ENCODE measurements at places on chromosomes 6 and 20. TPM values are rescaled to one million over a fixed set of nuclear protein-coding genes. Genes with fewer than 3 reads are reported as not detected.

DNA sequence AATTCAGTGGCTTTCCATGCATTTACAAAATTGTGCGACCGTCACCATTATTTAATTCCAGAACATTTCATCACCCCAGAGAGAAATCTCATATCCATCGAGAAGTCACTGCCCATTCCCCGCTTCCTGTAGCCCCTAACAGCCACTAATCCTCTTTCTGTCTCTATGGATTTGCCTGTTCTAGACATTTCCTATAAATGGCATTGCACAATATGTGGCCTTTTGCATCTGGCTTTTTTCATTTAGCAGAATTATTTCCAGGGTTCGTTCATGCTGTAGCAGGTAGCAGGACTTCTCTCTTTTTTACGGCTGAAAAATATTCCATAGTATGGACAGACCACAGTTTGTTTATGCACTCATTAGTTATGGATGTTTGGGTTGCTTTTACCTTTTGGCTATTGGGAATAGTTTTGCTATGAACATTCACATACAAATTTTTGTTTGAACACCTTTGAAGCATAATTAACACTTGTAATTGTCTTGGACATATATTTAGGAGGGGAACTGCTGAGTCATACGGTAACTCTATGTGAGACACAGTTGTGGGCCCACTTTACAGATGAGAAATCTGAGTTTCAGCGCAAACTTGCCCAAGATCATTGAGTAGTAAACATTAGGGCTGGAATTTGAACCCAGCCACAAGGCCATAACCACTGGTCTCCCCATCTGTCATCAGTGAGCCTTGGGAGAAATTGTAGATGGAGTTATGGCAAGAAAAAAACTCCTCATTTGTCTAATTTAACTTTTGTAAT, 126.9 kb downstream of the BMP7 start:
- H3K4me3 ChIP-seq = no peak overlapping the region
- H3K4me1 ChIP-seq = no peaks in the 10 kb centered on the region
- DNase-seq = no peak
- H3K36me3 ChIP-seq = no peaks in the 10 kb centered on the region

- peak overlapping the region; percentile 87 for H3K27ac ChIP-seq
- peak; percentile 19 for DNase-seq
- peak overlapping the region; percentile 90 for H3K4me3 ChIP-seq
- H3K4me1 ChIP-seq = peaks cover 19% of the 10 kb centered on the region
Observed at GRCh38 chr20:542777-543368, 717 bp downstream of the CSNK2A1 start.

The CPXM1 gene
- total RNA-seq = 2.3 TPM

The PGC gene
- not detected for total RNA-seq

DNA sequence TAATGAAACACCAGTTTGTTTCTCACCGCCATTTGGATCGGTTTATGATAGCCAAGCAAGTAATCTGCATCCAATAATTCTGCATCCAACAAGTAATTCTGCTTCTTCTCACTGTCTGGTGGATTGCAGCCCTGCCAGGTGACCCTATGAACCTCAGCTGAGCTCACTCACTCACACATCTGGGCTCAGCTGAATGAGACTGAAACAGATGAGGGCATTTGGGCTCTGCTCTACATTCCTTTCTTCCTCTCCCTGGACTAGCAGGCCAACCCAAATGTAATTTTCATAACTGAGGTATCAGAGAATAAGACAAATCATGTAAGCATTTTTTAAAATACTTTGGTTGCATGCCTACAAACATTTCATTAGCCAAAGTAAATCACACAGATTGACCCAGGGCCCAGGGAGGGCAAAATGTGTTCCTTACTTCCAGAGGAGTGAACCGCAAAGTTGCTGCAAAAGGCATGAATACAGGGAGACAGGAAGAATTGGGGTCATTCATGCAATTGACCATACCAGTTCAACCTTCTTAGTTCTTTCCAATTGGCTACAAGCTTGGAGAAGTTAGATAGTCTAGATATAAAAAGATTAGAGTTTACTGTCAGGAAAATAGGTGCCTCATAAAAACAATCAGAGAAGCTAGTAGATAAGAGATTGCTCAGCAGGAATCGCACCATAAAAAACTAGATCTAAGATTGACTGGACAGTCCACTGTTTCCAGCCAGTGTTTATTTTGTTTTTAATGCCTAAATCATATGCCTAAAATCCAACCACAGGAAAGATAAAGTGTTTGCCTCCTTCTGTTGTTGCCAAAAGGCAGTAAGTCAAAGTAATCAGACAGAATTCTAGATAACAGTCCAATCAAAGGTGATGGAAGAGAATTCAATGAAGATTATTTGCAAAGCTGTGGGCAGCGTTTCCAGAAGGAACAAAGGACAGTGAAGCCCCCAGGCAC, 43.7 kb downstream of the CBLN4 start:
- H3K36me3 ChIP-seq = no peaks in the 10 kb centered on the region
- H3K27ac ChIP-seq = no peak overlapping the region
- no peak for DNase-seq
- H3K27me3 ChIP-seq = no peaks in the 10 kb centered on the region

The RSPH4A gene
- 0.64 TPM for total RNA-seq

The HSPA12B gene
- not detected for total RNA-seq

- no peak overlapping the region for H3K4me3 ChIP-seq
- no peaks in the 10 kb centered on the region for H3K36me3 ChIP-seq
- H3K27ac ChIP-seq = no peak overlapping the region
- DNase-seq = no peak
- H3K27me3 ChIP-seq = no peaks in the 10 kb centered on the region
Observed at GRCh38 chr6:37406726-37407341, 26.2 kb upstream of the CMTR1 start.

- H3K27ac ChIP-seq = no peak overlapping the region
- H3K27me3 ChIP-seq = no peaks in the 10 kb centered on the region
- DNase-seq = no peak
- no peaks in the 10 kb centered on the region for H3K36me3 ChIP-seq
Observed at GRCh38 chr6:11428371-11428770, 109.2 kb upstream of the TMEM170B start.

GRCh38 chr6:48377115-48377514, 266.1 kb upstream of the PTCHD4 start:
- no peak overlapping the region for H3K4me3 ChIP-seq
- H3K4me1 ChIP-seq = no peaks in the 10 kb centered on the region
- H3K36me3 ChIP-seq = no peaks in the 10 kb centered on the region
- H3K27ac ChIP-seq = no peak overlapping the region

DNA sequence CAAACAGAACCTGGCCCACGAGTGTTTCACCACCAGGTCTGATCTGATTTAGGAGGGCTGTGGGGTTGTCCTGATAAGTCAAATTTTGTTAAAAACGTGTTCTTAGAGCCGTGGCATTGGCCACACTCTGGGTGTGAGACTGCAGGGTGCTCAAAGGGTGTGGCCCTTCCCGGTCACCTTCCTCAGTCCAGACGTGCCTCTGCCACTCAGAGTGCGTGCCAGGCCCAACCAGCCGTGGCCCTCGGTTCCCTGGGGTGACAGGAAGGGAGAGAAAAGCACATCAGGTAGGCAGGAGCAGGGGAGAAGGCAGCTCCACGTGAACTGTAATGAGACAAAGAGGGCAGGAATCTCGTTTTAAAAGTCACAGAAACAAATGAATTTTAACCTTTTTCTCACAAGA, 115.4 kb downstream of the FAM120B start:
- no peaks in the 10 kb centered on the region for H3K36me3 ChIP-seq
- H3K27ac ChIP-seq = no peak overlapping the region
- H3K27me3 ChIP-seq = no peaks in the 10 kb centered on the region
- peaks cover 12% of the 10 kb centered on the region for H3K4me1 ChIP-seq

The CGA gene
- not detected for total RNA-seq

- no peaks in the 10 kb centered on the region for H3K36me3 ChIP-seq
- no peaks in the 10 kb centered on the region for H3K4me1 ChIP-seq
- no peak overlapping the region for H3K27ac ChIP-seq
- no peak overlapping the region for H3K4me3 ChIP-seq
- no peak for DNase-seq
Observed at GRCh38 chr6:82045965-82046756, 201.4 kb downstream of the IBTK start.

- H3K36me3 ChIP-seq = peaks cover 3% of the 10 kb centered on the region
- peak overlapping the region; percentile 100 for H3K4me3 ChIP-seq
- peaks cover 4% of the 10 kb centered on the region for H3K27me3 ChIP-seq
- H3K4me1 ChIP-seq = peaks cover 15% of the 10 kb centered on the region
Observed at GRCh38 chr20:18288749-18289267, 481 bp downstream of the ZNF133 start.

- H3K4me3 ChIP-seq = no peak overlapping the region
- peaks cover 14% of the 10 kb centered on the region for H3K4me1 ChIP-seq
- DNase-seq = no peak
Observed at GRCh38 chr20:10504994-10505730, 70.1 kb downstream of the SLX4IP start.

- H3K4me1 ChIP-seq = no peaks in the 10 kb centered on the region
- H3K27me3 ChIP-seq = no peaks in the 10 kb centered on the region
- no peak overlapping the region for H3K27ac ChIP-seq
- H3K36me3 ChIP-seq = no peaks in the 10 kb centered on the region
- DNase-seq = no peak
- no peak overlapping the region for H3K4me3 ChIP-seq
Observed at GRCh38 chr6:3509336-3509735, 52.5 kb upstream of the SLC22A23 start.

DNA sequence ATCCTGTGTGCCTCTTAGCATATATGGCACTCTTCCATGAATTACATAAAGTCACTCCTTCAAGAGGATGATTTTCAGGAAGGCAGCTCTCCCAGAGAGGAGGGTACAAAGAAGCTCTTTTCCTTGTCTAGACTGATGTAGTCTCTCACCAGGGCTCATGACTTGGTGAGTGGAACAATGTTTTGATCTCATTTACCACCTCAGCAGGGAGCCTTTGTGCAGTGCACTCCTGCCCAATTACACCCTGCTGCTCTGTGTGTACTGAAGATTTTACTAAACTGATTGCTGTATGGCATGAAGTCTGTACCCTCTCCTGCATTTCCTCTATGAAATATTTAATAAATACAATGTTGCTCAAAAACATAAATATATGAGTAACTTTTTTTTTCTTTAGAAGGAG, 598.3 kb upstream of the HS3ST5 start:
- no peaks in the 10 kb centered on the region for H3K36me3 ChIP-seq
- DNase-seq = no peak
- H3K4me1 ChIP-seq = no peaks in the 10 kb centered on the region
- no peaks in the 10 kb centered on the region for H3K27me3 ChIP-seq
- no peak overlapping the region for H3K4me3 ChIP-seq

The MOG gene
- total RNA-seq = not detected

- peak; percentile 83 for DNase-seq
- H3K27ac ChIP-seq = peak overlapping the region; percentile 67
Observed at GRCh38 chr6:105992315-105992961, 93.7 kb upstream of the PRDM1 start.

DNA sequence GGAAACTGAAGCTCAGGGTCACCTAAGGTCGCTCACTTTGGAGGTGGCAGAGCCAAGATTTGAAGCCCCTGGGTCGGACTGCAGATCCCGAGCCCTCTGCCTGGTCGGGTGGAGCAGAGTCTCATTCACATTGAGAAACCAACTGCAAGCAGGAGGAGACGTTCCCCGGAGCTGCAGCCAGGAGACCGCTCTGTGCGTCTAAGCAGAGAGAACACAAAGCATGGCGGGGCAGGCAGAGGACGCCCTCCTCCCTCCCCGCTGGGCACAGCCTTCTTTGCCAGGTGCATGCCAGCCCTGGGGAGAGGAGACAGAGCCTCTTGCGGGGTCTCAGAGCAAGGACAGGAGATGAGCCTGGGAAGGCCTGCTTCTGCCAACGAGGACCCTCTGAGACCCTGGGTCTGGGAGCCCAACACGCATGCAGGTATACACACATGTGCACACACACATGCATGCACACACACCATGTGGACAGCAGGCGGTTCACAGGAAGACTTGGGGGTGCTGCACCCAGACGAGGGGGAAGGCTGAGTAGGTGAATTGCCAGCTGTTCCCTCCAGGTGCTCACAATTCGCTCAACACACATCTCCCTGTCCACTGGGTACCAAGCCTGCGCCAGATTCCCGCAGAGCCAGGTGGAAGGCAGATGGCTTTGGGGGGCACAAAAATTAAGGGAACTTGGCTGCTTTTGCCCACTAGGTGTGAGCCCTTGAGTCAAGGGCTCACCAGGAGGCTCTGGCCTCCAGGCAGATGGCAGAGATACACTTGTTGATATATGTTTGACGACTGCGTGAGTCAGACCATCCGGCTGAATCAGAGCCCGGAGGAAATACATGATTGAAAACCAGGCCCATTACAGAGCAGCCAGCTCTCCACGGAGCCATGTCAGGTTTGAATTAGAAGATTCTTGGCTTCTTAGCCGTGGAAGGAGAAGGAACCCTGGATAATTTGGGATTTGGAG, 5.5 kb upstream of the NTSR1 start:
- no peak overlapping the region for H3K4me3 ChIP-seq
- no peak overlapping the region for H3K27ac ChIP-seq
- DNase-seq = peak; percentile 34
- H3K4me1 ChIP-seq = peaks cover 15% of the 10 kb centered on the region

- H3K4me3 ChIP-seq = no peak overlapping the region
- peaks cover 16% of the 10 kb centered on the region for H3K4me1 ChIP-seq
- no peaks in the 10 kb centered on the region for H3K27me3 ChIP-seq
- DNase-seq = no peak
Observed at GRCh38 chr20:4170621-4171537, 155.5 kb upstream of the RNF24 start.

GRCh38 chr6:11368760-11369159, 136.3 kb upstream of the NEDD9 start:
- no peak for DNase-seq
- H3K4me3 ChIP-seq = no peak overlapping the region
- H3K27me3 ChIP-seq = no peaks in the 10 kb centered on the region
- H3K4me1 ChIP-seq = peaks cover 24% of the 10 kb centered on the region
- H3K27ac ChIP-seq = no peak overlapping the region
